Subcutaneous preadipocyte (primary cell): ENCODE measurements at places on chromosomes 12 and 14. TPM values are rescaled to one million over a fixed set of nuclear protein-coding genes. Genes with fewer than 3 reads are reported as not detected.

CLEC4C gene
- total RNA-seq = not detected in 2 replicates

LMO3 gene
- total RNA-seq = 0.98 and 14.3 TPM in 2 replicates

ASIC1 gene
- 1.2 and 2.6 TPM in 2 replicates for total RNA-seq

CCDC175 gene
- not detected in 2 replicates for total RNA-seq

ZNF641 gene
- 4.8 and 4.9 TPM in 2 replicates for total RNA-seq

ANKRD33 gene
- total RNA-seq = 0.98 and 1.5 TPM in 2 replicates
